Hematopoietic multipotent progenitor cell treated with erythropoietin and hydrocortisone succinate and interleukin-3 and kit ligand, for 4 days (in vitro differentiated cells): ENCODE measurements at places on chromosomes 3 and 15.
A peak's percentile ranks its signal among the peaks of the same experiment; 100 is the strongest.

DNA sequence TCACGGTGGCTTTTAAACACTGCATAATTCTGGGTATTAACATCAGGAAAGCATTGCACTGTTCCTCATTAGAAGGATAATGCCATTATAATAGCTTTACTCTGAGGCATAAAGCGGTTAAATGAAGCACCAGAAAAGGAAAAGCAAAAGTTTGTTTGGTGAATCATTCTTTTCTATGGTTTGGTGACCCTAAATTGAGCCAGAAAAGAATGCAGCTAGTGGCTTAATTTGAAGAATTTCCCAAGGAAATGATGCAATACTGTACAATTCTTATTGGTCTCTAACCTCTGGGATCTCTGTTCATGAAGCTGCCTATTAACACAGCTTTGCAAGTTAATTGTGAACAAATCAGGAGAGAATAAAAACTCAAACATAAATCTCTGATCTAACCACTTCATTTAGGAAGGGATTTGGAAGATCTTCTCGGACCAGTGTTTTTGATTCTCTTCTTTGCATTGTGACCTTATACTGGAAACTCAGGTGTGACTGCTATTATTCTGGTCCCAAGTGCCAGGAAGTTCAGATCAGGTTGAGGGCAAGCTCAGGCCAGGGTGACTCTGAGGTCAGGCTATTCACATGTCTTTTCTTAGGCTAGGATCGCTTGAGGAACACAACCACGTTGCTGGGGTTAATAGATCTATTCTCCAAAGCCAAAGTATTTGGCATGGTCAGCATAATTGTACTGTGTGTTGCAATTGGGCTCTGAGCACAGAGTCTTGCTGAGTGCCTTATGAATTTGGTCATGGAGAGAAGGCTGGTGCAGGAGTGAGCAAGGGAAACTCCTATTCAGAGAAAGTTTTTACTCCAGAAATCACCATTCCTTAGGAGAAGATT is 11.3 kb upstream of the DLG1 start:
- no peak for DNase-seq

DNA sequence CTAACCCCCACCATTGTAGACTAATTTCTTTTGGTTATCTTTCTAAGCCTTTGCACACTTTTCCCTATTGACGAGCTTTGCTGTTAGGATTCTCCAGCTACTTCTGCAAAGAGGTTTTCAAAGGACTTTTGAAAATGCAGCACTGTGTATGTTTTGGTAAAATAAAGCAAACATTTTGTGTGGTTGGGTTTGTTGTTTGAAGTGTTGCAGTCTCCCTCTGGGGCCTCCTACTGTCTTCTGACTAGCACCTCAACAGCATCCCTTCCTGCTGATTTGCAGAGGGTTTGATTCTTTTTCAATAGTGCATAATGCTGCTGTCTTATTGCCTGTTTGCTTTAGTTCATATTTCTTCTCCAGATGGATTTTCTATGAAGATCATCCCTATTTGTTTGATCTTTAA is 775.1 kb upstream of the CFAP20DC start:
- DNase-seq, result no peak

DNA sequence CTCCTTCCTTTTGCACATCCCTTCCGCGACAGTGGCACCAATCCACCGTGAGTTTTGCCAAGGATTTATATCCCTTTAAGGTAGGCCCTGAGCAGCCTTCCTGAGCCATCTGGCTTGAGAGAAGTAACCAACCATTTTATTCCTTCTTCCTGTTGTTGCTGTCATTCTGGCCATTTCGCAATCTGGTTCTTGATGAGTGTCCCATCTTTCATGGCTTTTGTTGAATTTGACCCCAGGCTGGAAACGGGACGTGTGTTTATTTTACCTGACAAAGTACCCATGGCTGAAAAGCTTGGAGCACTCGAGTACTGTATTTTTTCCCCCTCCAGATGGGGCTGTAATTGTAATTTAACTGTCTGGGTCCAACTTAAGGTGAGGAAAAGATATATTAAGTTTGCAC is 173.4 kb downstream of the WNT5A start:
- DNase-seq, result no peak

DNA sequence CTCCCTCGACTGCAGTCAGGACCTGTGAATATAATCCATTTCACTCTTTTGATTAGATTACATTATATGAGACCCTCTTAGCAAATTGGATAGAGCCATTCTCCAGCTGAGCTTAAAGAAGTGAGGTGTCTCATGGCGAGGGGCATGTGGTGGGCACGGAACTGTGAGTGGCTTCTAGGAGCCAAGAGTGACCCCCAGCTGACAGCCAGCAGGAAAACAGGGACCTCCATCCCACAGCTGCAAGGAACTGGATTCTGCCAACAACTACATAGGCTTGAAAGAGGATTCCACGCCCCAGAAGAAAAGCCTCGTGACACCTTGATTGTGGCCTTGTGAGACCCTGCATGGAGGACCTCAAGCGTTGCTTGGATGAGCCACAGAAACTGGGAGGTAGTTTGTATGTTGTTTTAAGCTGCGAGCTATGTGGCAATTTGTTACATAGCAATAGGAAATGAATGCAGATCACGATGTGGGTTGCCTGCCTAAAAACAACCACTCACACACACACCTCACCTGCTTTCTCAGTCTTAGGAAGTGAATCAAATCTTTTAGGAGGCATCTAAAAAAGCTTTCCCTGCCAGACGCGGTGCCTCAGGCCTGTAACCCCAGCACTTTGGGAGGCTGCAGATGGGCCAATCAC is 84.2 kb upstream of the BHLHE40 start:
- no peak for DNase-seq

- no peak for DNase-seq
Observed at GRCh38 chr3:57500506-57500905, 43.6 kb downstream of the DNAH12 start.

DNA sequence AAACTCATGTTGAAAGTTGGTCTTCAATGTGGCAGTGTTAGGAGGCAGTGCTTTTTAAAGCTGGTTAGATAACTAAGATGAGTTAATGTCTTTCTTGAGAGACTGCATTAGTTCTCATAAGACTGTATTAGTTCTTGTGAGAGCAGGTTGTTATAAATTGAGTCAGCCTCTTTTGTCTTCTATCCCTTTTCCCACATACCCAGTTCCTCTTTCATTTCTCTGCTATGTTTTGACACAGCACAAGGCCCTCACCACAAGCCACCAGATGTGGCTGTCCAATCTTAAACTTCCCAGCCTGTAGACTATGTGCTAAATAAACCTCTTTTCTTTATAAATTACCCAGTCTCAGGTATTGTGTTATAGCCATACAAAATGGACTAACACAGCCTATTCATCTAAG is 94.6 kb upstream of the SNTN start:
- no peak for DNase-seq

GRCh38 chr3:38773528-38773927 is 42.5 kb downstream of the SCN10A start:
- peak; percentile 27 for DNase-seq

DNA sequence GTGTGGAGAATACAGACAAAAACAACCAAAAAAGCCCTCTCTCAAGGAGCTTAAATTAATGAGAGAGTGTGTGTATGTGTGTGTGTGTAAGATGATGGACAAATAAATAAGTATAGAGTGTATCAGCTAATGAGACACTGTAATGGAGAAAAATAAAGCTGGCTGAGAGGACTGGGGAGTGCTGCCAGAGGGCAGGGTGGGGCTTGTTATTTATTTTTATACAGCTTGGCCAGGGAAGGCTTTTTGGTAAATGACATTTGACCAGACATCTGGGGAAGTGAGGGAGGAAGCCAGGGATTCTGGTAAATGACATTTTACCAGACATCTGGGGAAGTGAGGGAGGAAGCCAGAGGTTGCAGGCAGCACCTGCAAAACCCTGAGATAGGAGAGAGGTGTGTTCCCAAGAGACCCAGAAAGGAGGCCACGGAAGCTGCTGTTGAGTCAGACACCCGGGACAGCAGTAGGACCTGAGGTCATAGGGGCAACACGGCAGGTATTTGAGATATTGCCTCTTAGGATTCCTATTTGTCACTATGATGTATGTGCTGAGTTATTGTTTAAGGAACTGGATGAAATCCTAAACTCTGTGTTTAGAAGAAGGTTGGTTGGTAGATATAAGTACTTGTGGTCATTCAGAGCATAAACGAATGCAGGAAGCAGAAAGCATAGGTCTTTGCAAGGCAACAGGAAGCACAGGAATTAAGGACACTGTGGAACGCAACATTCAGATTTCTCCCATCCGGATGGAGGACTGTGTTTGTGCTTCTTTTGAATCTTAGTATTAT is 2.7 kb downstream of the SV2B start:
- no peak for DNase-seq

GRCh38 chr3:7781395-7781794 is 720.2 kb upstream of the LMCD1 start:
- no peak for DNase-seq

GRCh38 chr3:167287308-167287707 is 92.8 kb downstream of the ZBBX start:
- DNase-seq, result no peak
